ENCODE measurements at places on chromosomes 11 and 22.

- DNase-seq = no peak
Observed at GRCh38 chr11:68255526-68255925, 16.2 kb downstream of the C11orf24 start.

DNA sequence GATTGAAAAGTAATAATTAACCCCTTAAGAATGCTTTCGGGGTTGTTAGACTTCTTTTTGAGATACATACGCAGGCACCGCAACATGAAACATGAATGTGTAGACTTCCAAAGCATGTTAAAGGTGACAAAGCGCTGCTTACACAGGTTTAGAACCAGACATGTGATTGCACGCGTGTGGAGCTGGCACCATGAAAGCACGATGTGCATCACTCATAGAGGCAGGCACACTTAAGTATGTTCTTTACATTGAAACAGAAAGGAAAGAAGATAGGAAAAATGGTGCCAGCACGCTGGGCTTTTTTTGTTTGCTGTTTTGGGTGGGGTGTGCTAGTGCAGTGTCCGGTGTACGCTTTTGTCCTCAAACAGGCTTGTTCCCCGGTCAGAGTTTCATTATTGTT lies 83.6 kb upstream of the PPARA start:
- no peak for DNase-seq

- no peak for DNase-seq
Observed at GRCh38 chr11:119713359-119714040, 15.5 kb downstream of the NECTIN1 start.

DNA sequence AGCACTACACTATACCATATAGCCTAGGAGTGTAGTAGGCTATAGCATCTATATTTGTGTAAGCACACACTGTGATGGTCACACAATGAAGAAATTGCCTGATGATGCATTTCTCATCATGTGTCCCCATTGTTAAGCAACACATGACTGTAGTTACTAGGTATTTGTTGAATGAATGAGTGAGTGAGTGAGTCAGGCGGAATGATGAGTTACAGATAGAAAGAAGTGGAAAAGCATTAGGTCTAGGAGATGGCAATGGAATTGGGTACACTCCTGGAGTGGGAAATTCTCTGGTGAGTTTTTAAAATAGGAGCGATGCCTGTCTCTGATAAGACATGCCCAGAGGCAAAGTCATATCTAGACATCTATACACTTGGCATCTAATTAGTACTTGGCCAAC lies 160.5 kb upstream of the TBCEL start:
- no peak for DNase-seq

DNA sequence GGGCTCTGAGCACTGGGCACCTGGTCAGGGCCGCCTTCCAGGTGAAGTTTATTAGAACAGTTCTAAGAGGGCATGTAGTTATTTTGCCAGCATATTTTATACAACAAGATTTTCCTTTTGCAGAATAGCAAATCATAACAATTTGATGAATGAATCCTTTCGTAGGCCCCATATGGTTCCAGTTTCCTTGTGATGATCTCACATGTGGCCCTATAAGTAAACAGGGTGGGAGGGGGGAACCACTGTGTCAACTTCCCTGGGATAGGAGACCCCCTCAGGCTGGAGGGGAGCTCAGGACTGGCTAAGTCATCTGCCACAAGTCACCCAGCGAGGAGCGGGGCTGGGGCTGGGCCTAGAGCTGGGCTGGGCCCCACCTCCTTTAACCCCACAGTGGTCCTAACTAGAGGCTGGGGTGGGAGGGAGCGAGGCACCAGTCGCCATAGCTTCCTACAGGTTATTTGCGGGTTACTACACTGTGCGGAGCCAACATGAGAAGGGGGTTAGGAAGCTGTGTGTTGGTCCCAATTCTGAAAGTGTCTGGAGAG lies 4.2 kb downstream of the FBLN1 start:
- no peak for DNase-seq

- no peak for DNase-seq
Observed at GRCh38 chr11:126467046-126467370, 111.5 kb downstream of the ST3GAL4 start.

DNA sequence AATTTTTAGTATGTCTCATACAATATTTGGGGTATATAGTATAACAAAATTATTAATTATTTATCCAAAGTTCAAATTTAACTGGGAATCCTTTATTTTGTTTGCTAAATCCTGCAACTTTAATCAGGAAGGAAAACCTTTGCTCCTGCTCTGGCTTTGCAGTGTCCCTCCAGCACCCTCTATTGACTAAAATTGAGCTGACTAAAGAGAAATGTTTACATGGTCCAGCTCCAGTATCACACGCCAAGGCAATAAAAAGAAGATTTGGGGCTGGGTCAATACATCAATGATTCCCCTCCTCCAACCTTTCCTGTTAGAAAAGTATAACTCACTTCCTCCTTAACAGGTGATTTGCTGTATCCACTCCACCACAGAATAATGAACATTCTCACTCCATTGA lies 153.0 kb upstream of the LRRC4C start:
- DNase-seq = no peak

- no peak for DNase-seq
Observed at GRCh38 chr22:49203091-49203858, 624.4 kb downstream of the BRD1 start.

DNA sequence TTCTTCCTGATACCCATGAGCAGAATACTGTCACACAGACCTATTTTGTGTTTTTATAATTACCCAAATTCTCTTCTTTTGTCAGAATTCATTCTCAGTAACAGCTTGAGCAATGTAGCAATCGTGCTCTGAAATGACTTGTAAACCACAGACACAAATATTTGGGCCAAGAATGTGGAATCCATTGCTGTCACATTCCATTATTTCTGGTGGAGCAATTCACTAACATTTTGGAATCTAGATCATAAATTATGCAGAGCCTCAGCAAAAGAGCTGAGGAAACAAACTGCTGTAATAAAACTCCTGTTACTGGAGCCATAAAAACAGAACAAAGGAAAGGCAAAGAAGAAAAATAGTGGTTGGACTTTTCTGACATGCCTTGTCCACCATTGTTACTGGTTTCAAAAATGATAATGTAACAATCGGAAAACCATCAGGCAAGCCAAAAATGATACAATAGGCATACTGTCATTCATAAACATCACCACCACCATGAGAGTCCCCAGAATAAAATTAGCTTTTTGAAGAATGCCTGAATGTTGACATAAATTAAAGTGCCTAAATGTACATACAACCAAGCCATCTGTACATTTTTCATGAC lies 223.4 kb upstream of the PITPNB start:
- DNase-seq = no peak

- no peak for DNase-seq
Observed at GRCh38 chr11:62172294-62172693, 17.7 kb upstream of the SCGB1D1 start.

- DNase-seq = no peak
Observed at GRCh38 chr11:27649800-27650199, 50.5 kb downstream of the BDNF start.

GRCh38 chr11:111366560-111367410 lies 12.3 kb downstream of the POU2AF1 start:
- no peak for DNase-seq

DNA sequence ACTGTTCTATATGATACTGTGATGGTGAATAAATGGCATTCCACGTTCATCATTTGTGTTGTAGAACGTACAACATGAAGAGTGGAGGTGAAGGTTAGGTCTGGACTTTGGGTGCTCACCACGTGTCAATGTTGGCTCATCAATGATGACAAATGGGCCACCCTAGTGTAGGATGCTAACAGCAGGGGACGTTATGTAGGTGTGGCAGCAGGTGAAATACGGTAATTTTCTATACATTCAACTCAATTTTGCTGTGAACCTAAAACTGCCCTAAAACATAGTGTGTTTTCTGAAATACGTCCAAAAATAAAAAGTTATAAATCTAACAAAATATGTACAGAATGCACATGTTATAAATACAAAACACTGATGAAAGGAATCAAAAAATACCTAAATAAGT lies 6.2 kb downstream of the KRTAP5-6 start:
- no peak for DNase-seq

DNA sequence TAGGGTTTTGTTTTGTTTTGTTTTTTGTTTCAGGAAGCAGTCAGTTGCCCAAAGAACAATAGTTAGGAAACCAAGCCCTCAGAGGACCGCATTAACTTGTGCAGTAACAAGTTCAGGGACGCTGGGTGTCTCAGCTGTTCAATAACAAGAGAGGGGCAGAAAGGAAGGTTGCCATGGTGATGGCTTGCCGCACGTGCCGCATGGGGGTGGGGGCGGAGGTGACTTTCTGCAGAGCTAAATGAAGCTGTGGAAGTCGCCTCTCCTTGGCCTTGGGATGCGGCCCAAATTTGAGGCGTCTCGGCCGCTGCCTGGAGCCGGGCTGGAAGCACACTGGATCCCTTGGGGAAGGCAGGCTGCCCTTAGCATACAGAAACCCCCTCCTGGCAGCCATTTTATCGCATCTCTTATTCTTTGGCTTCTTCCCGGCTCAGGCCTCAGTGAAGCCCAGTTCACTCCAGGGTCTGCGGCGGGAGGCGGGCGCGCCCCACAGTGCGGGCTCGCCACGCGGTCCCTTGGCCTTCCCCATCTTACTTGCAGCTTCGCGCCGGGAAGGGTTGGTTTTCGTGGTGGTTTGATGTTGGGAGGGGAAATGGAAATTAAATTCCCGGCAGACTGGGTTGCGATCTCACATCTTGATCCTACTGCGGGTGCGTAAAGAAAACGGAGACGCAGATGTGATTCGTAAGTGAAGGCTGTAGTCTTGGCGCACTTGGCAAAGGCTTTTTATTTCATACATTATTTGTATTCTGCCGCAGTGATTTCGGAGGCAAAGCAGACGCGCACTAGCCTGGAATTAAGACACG lies 94.3 kb downstream of the SLC17A6 start:
- DNase-seq = no peak

DNA sequence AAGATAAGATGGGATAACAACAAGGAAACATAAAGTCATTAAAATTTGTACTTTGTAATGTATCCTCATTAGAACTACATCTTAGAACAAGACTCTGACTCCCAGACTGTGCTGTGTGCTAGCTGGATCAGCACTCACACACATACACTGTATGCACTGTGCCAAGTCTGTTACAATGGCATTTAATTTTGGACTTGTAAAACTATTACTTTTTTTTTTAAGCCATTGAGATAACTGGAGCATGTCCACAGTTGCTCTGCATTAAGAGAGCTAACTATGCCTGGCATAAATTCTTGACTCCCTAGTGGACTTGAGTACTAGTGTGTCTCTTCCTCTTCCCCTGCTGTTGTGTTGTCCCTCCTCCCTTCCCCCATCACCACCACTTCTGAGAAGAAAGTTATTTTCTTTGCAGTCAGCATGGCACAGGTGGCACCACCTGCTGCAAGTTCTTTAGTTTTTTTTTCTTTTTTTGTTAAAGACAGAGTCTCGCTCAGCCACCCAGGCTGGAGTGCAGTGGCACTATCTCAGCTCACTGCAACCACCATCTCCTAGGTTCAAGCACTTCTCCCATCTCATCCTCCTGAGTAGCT lies 268.6 kb downstream of the TMEM135 start:
- DNase-seq = no peak

GRCh38 chr22:40202225-40202944 lies 24.7 kb downstream of the TNRC6B start:
- DNase-seq = no peak

DNA sequence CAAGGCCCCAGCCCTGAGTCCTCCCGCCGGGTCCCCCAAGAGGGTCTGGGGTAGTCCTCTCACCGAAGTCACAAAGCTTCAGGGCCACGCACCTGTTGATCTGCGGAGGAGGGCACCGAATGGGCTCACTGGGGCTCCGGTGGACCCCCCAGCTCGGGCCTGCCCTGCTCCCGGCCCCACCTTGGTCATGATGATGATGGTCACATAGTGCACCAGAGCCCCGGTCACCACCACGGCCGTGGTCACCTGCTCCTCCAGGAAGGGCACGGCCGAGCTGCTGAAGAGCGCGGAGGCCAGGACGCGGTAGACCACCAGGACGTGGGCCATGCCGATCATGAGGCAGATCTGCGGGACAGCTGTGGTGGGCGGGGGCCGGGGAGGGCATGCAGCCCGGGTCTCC lies 13.5 kb upstream of the SIGIRR start:
- no peak for DNase-seq

DNA sequence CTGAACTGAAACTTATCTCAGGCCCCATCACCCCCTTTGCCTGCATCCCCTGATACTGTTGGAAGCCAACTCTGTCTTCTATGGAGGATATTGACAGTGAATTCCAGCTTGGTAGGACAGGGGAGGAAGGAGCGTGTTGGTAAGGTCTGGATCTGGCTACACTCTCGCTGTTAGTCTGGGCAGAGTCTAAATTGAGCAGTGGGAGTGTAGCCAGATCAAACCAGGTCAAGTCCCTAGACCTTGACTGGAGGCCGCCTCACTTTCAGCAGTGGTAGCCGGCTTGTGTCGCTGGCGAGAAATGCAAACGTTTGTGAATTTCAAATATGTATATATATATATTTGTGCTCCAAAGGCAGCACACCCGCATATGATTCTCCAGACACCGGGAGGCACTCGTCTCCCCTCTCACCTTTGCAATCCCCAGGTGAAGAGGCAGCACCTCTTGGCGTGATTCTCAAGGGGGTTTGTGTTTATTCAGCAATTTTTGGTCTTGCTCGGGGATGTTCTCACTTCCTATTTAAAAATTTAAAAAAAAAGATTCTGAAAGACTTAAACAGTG lies 26.7 kb downstream of the DHCR7 start:
- DNase-seq = no peak

DNA sequence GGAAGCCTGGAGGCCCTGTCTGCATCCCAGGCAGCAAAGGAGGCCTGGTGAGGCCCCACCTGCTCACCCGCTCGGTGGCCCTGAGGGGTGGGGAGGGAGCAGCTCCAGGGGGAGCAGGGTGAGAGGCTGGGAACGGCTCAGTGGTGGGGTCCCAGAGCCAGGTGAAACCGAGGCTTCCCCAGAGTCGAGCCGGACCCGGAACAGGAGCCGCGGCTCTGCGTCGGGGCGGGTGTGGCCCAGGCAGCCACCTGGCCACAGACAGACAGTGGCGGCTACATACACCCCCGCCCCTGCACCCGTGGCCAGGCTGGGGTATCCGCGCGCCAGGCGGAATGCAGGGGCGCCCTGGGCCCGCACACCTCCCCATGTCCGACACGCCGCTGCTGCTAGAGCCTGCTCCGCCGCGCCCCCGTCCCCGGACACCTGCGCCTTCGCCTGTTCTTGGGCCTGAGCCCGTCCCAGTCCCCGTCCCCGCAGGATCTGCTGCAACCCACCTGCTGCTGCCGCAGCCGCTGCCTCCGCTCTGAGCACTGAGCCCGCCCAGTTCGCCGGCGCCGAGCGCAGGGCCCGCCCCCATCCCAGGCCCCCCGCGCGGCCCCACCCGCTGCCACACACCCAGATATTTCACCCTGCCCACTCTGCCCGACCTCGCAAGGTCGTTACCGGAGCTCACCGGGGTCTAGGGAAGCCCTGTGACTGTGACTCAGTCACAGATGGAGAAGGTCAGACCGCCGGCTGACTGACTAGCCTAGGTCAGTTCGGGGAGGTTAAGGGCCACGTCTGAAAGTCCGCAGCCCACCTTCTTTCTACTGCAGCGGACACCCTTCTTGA lies at the start of gene SLC7A4:
TSS of gene SLC7A4 (minus strand) at position 525 of the 831 bp plus-strand sequence. CDS start 749 bp downstream, outside the sequence.
- DNase-seq = peak; percentile 28

DNA sequence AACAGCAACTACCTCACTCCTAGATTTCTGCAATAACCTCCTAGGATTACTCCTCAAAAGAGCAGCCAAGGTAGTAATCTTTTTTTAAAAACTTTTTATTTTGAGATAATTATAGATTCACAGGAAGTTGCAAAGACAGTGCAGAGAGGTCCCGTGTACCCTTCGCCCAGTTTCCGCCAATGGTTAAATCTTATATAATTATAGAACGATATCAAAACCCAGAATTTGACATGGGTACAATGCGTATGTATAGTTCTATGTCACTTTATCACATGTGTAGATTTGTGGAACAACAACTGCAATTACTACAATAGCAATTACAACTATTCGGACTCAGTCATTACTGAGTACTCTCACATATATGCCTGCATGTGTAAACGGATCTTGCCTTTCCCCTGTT lies 94.8 kb upstream of the APOA1 start:
- DNase-seq = no peak
